ENCODE measurements at places on chromosomes 6 and 20.

DNA sequence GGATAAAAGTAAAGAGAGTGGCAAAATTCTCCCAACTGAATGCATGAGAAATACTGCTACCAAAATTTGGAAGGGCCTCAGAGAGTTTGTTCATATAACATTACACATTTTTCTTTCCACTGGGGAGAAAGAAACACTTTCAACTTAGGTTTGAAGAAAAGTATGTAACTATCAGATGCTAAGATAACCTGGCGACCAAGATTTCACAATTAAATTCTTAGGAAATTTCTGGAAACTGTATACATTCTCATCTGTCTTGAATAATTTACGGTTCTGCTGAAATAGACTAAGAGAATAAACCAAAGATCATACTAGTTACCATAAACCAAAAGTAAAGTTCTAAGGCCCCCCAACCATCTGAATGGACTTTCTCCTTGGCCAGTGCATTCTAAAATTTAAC, 413.0 kb upstream of the RUNX2 start:
- no peak for DNase-seq

- no peak for DNase-seq
Observed at GRCh38 chr20:33175123-33175522, 7.2 kb downstream of the BPIFA2 start.

GRCh38 chr6:169210611-169211010, 43.0 kb downstream of the THBS2 start:
- no peak for DNase-seq

DNA sequence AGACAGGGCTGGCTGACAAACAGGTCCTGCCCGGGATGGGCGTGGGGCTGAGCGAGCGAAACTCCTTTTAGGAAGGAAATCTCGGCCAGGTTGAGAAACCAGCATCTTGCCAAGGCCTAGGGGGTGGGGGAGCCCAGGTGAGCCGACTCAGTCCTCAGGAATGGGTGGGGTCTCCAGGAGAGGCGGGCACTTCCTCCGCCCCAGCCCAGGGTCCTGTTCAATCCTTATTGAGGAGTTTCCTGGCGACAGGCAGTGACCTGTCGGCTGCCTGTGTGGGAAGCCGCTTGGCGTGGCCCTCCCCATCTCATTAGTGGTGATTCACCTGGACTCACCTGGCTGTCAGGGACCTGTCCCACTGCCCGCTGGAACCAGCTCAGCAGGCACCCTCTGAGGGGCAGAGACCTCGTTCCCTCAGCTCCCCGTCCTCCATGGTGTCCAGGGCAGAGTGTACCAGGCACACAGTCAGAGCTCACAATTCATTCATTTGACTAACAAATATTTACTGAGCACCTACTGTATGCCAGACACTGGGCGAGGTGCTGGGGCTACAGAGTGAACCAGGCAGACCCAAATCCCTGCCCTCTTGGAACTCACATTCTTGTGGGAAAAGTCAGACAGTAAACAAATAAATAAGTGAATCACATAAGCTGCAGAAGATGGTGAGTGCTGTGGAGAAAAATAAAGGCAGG, 51.1 kb downstream of the FGD2 start:
- no peak for DNase-seq

- DNase-seq, result no peak
Observed at GRCh38 chr20:1335961-1336698, 7.2 kb upstream of the SDCBP2 start.

DNA sequence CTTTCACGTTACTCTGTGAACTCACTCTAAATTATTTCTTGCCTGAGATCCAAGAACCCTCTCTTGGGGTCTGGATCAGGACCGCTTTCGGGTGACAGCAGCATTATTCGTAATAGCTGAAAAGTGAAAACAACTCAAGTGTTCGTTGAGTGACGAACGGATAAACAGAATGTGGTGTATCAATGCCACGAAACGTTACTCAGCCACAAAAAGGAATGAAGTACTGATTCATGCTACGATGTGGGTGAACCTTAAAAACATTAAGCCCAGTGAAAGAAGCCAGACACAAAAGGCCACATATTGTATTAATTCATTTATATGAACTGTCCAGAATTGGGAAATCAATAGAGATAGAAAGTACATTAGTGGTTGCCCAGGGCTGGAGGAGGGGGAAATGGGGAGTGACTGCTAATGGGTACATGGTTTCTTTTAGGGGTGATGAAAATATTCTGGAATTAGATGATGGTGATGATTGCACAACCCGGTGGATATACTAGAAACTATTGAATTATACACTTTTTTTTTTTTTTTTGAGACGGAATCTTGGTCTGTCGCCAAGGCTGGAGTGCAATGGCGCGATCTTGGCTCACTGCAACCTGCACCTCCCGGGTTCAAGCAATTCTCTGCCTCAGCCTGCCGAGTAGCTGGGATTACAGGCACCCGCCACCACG, 8.4 kb downstream of the PTGIS start:
- DNase-seq, result no peak

Measured in Caki2 (cell line).